ENCODE measurements at places on chromosomes 5 and 9.

GRCh38 chr5:119512277-119512676, 60.0 kb downstream of the HSD17B4 start:
- DNase-seq = no peak

- DNase-seq = no peak
Observed at GRCh38 chr5:160978944-160979343, 126.9 kb upstream of the ATP10B start.

- no peak for DNase-seq
Observed at GRCh38 chr5:68405784-68406743, 190.5 kb downstream of the PIK3R1 start.

DNA sequence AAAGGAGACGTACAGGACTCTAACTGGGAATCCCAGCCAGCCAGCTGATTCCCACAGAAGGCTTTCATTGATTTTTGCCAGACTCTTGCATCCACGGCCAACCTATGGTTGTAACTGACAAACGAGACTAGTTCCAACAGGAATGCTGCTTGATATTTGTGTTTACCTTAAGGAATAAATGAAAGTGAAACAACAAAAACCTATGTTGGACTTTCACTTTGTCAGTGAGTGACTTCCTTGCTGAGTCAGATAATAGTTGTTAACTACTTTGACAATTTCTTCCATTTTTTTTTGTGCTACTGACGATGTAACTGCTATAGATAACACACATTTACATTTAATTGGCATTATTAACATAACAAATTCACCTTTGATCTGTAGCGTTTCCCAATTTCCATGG, 63.4 kb upstream of the LRRTM2 start:
- no peak for DNase-seq

DNA sequence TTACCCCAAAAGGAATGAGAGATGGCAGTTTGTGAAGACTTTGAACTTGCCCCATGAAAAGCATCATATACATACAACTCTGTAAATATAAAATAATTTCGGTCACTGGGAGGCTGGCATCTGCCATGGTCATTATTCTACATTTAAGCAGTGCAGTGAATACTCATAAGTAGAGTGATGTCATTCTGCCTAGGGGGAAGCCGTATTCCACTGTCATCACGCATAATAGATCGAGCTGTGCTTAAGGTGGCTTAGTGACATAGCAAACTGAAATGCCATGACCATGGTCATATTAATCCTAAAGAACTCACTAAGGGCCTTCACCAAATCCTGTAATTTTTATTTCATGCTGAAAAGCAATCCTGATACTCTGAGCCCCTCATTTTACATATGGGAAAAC, 42.4 kb upstream of the NR4A3 start:
- no peak for DNase-seq

DNA sequence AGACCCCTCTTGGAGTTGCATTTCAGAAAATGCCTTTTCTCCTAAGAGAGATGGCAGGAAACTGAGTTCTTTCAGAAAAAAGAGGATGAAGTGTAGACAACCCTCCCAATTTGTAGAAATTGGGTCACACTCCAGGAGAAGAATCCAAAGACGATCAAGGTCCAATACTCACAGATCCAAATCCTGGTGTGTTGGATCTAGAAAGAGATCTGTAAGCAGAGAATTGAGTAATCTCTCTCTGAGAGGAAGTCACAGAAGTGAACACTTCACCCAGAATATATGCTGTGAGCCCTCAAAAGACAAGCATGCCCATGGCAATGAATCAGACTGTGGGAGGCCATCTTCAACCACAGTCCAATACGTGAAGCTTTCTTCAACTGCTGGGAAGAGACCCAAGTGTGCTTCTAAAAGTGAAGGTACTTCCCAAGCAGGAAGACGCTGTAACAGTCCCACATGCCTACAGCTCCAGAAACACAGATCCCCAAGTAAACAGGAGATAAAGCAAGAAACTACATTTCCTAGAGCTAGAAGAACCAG, 182.7 kb downstream of the SMC2 start:
- peak; percentile 69 for DNase-seq

GRCh38 chr5:177466861-177467260, 6.6 kb downstream of the DBN1 start:
- DNase-seq = no peak

DNA sequence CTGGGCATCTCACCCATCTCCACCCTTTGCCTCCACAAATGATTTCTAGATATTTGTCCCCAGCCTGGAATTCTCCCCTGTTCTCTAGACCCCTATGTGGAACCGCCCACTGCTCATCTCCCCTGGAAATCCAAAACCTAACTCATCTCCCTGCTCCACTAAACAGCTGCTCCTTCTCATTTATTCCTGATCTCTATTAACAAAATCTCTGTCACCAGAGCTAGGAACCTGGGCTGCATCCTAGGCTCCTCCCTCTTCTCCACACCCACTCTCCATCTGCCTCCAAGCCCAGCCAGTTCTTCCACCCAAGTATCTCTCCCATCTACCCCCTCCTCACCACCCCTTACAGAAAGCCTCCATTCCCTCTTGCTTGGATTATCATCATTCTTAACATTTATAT, 24.0 kb upstream of the SYNPO start:
- no peak for DNase-seq

DNA sequence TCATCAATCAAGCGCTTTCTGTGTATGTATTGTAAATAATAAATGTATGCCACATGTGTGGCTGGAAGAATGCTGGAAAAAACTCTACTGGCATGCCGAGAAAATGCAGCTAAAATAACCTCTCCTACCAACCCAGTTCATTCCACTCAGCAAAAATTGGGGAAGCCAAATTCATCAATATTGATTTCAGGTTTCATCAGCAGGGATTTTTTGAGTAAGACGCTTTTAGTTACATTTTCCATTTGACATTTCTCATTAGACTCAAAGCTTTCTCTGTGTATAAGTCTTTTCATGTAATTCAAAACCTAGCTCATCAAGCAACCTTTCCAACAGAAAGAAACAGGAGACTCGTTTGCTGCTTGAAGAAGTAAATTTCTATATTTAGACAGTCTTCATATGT, 338.1 kb downstream of the DMRT2 start:
- DNase-seq = no peak

DNA sequence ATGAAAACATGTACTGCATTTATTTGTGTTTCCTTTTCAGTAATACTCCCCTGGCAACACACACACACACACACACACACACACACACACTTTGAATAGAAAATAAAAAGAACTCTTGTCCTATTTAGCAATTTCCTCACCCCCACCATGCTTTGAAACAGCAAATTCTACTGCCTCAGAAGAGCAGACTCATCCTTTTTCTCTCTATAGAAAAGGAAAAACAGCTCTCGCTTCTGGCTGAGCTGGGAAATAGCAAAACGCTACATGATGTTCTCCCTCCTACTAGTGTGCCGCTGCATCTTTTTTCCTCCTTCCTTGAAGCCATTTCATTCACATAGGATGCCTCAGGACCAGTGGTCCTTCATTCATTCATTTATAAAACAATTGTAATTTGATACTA, 453.6 kb downstream of the CSNK1G3 start:
- no peak for DNase-seq

DNA sequence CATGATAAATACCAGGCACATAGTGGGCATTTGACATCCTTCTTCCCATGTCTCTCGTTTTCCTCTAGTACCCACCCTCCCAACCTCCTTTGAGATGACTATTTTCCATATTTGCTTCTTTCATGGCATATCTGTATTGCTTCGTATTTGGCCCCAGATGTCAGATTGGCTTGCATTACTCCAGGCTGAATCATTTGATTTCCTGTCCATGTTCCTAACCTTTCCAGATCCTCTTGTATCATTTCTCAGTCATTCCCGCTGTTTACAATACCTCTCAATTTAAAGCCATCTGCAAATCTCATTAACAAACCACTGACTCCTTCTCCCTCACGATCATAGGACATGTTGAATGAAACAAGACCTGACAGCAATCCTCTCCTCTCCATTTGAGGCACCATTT, 19.9 kb downstream of the MTX3 start:
- peak; percentile 90 for DNase-seq

DNA sequence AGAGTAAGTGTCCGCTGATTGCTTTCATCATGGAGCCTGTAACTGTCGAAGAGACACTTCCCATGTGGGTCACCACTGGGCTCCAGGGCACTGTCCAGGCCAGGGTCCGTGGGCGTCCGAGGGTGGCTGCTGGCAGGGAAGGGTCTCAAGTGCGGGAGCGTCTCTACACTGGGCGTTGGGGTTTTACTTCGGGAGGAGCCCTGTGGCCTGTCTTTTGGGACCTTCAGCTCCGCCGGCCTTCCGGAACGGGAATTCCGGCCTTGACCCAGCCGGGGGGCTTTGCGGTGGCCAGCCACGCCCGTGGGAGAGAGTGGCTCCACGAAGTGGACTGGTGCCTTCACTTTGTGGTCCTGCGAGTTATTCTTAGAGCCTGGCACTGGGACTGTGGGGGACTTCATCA, 86.2 kb downstream of the CAMSAP1 start:
- DNase-seq = no peak

DNA sequence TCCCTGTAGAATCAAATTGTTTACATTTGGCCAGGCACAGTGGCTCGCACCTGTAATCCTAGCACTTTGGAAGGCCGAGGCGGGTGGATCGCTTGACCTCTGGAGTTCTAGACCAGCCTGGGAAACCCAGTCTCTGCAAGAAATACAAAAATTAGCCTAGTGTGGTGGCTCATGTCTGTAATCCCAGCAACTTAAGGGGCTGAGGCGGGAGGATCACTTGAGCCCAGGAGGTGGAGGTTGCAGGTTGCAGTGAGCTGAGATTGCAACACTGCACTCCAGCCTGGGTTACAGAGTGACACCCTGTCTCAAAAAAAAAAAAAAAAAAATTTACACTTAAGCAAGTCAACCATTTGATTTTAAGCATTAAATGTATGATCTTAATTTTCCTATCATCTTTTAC, 17.5 kb upstream of the IQGAP2 start:
- DNase-seq = no peak

DNA sequence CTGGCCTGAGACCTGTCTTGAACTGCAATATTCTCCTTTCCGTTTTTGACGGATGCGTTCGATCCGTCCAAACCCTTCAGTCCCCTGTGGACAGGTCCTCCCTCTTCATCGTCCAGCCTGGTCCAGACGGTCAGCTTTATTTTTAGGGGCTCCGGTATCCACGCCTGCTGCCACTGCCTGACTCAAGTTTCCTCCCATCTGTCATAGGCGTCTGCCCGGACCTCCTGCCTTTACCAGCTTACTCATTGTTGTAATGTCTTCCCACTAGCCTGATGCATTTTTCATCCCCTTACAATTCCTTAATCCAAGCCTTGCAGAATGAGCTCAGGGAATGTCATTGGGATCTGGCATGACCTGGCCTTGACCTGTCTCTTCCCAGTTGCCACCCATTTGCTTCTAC, 145.8 kb downstream of the TENT4A start:
- DNase-seq = no peak

DNA sequence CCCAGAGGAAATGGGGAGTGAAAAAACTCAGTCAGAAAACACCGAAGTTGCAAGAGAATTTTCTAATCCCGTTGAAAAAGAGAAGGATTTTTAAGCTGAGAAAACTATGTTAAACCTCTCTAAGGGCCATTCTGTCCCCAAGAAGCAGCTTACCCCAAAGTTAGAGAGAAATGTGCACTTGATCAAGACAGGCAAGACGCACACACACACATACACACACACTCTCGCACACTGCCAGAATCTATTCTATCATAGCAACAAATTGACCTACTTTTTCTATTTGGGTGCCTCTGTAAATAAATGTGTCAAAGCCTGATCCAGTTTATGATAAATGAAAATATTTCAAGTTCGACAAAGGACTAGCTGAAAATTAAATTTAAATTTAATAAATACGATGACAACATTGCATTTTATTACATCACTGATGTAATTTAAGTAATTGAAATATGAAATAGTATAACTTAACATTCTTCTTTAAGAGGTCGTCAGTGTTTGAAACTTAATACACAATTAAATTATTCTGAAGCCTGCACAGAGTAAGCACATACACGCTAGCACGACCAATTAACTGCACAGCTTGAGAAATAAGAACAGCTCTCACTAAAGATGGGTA, 5.9 kb downstream of the NFIL3 start:
- no peak for DNase-seq

DNA sequence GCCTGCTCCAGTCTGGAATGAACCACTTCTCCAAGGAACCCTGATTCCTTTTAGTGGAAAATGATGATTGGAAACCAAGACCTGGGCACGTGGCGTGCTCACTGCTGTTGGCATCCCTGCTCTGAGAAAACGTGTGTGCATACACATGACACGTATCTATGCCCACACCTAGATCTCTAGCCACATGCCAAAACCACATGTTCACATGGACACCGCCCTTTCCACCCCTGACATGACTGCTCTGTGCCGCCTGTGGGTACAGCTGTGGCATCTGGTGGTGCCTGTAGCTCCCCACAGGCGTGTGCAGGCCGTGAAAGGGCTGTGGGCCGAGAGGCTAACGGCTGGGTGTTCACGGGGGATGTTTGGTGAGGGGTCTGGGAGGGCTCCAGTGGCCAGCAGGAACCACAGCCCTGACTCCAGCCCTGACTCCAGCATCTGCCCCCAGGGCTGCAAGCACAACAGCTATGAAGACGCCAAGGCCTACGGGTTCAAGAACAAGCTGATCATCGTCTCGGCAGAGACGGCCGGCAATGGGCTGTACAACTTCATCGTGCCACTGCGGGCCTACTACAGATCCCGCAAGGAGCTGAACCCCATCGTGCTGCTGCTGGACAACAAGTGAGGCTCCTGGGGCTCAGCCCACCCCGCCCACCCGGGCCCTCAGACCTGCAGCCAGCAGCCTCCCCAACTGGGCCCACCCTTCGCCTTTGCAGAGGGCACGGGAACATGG, 75.1 kb downstream of the KCNT1 start:
- no peak for DNase-seq

DNA sequence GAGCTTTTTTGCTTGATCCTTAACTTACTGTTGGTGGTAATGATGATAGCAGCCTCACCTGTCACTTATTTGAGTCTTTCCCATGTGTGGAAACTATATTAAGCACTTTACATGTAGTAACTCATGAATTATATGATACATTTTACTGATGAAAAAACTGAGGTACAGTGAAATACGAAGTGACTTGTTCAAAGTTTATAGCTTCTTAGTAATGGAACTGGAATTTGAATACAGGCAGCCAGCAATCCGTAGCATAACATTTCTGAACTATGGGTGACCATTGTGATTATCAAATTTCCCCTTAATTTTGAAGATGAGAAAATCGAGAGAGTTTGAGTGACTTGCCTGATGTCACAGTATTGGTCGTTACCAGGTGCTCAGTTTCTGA, 17.3 kb downstream of the SCAMP1 start:
- DNase-seq = no peak

GRCh38 chr9:72614067-72614466, 92.7 kb downstream of the TMC1 start:
- no peak for DNase-seq
